Sigmoid colon (tissue), 7 donors: ENCODE measurements at places on chromosomes 6 and 20. TPM values are rescaled to one million over a fixed set of nuclear protein-coding genes. Genes with fewer than 3 reads are reported as not detected.

JARID2 gene
- total RNA-seq: 7.8 TPM

FOXA2 gene
- not detected for total RNA-seq

TAGAP gene
- total RNA-seq: 1.8 TPM

EYA2 gene
- 1.2 TPM for total RNA-seq

SIRPB2 gene
- 9.6 TPM for total RNA-seq

C6orf132 gene
- total RNA-seq: 3.3 TPM

DNA sequence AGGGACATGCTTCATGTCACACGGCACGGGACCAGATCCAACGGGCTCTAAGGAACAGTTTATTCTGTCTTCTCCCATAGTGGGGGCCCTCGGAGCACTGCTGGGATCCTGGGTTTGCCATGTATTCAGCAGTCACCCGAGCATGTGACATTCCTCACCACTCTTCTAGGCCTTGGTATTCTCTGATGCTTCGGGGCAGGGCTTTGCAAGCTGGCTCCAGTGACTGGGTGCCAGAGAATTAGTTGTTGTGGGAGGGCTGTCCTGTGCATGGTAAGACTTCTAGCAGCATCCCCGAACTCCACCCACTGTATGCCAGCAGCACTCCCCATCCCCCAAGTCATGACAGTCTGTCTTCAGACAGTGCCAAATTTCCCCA, 5.4 kb downstream of the CCN5 start:
- no peak for DNase-seq

DNA sequence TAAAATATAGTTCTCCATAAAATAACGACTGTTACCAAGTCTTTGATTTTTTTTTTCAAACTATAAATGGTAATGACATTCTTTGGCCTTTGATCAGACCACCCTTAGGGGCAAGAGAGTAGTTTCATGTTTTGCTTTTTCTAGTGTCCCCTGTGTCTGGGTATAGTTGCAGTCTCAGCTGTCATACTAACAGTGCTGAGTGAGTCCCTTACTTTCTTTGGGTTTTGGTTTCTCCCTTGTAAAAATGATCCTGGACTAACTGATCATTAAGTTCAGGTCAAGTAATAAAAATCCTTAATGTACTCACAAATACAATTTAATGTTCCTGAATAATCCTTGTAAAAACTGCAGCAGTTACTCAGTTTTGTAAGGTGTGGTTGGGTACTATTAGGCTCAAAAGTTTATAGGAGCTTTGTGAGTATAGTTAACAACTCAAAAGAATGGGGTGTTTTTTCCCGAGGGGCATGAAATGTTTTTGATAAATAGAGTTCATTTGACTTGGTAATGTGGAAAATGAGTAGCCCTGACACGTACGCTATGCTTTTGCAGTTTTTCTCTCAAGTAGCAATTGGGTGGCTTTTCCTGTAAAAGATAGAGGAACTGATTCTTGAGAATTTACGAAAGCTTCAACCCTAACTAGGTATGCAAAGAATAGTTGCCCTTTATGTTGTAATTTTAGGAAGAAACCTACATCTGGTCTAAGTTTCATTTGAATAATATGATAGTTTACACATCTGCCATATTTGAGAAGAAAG, 6.2 kb downstream of the PTPN1 start:
- no peak for DNase-seq

DNA sequence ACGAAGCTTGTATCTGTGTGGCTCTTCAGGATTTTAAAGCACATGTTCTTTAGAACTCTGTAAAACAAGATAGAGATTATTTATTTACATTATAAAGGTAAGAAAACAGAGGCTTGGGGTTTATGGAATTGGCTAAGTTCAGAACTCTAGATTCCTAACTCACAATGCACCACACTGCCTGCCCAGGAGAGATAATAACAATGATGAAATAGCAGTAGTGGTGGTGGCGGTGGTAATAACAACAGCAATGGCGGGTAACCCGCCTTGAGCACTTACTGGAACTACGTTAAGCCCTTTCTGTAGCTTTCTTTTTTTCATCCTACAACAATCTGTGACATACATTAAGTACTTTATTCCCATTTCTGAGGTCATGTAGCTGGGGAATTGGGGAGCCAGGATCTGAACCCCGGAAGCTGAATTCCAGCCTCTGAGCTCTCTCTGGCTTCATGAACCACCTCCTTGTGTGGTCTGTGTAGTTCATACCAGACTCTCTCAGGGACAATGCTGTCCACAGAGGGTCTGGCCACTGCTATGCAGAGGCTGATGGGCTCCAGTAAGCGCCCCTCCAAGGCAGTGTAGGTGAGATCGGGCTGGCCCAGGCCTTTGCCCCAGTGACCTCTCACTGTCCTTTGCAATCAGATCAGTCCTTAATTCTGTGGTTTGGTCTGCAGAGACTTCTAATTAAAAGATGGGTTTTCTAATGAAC, 260.9 kb downstream of the SLC24A3 start:
- no peak for DNase-seq

DNA sequence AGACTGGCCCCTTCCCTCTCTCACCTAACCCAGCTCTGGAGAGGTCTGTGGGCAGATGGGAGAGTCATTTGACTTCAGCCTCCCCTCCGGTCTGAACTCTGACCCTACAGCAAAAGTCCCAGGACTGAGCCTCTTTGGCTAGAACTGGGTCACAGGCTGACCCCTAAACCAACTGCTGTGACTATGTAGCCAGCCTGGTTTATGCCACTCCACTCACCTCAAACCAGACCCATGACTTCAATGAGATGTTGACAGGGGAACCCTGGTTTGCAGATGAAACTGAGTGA, 864 bp upstream of the OSBPL2 start:
- no peak for DNase-seq

GRCh38 chr20:12177657-12178293, 260.1 kb downstream of the BTBD3 start:
- DNase-seq: no peak

- peak; percentile 75 for DNase-seq
Observed at GRCh38 chr20:23048283-23049200, 930 bp downstream of the THBD start.

DNA sequence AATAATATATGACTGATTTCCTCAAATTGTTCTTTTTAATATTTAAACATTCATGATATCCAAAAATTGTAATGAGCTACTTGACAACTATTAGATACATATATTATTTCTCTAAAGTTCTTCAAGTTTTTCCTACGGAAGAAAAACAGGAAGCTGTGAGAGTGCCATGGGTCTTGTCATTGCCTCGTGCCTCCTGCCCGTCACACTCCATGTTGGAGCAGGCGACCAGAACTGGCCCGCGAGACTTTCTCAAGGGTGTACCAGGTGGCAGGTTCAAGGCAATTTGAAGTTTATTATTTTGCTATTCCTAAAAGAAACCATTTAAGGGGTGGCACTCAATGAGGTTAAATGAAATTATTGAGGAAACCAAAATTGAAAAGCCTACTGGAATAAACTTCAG, 337.2 kb downstream of the HACE1 start:
- DNase-seq: no peak

GRCh38 chr6:119340796-119341487, 8.6 kb downstream of the MAN1A1 start:
- DNase-seq: no peak

GRCh38 chr6:149445573-149445972, 39.2 kb downstream of the ZC3H12D start:
- no peak for DNase-seq

DNA sequence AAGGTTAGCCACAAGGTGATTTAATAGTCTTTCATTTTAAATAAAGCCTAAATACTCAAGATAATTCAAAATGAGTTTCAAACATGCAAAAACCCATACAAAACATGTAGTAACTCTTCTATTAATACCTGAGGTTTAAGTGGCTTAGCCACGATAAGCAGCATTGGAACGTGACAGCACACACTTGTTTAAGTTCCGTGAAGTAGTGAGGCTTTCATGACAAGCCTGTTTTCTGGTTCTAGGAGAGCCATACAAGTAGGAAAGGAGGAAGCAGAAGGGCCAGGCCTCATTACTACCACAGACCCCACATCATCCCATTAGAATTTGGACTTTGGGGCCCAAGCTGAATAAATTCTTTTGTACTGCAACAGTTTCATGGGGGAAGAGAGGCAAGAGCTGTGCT, 54.3 kb upstream of the PRND start:
- no peak for DNase-seq

GRCh38 chr20:46293084-46293483, 15.2 kb downstream of the CDH22 start:
- DNase-seq: no peak

DNA sequence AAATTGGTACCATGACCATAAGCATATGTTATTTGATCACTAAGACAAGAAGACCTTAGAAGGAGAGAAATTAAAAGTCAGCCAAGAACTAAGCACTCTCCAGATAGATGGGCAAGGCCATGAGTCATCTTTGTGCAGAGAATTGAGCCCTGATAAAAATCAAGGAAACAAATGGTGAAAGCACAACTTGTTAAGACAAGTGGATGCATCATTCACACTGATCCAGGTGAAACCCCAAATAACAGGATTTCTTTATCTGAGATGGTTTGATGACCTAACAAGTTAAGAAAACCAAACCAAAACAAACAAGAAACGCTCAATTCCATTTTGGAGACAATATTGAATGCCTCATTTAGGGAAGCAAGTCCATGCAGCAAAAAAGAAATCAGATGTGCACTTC, 121.6 kb downstream of the ADAT2 start:
- DNase-seq: no peak

DNA sequence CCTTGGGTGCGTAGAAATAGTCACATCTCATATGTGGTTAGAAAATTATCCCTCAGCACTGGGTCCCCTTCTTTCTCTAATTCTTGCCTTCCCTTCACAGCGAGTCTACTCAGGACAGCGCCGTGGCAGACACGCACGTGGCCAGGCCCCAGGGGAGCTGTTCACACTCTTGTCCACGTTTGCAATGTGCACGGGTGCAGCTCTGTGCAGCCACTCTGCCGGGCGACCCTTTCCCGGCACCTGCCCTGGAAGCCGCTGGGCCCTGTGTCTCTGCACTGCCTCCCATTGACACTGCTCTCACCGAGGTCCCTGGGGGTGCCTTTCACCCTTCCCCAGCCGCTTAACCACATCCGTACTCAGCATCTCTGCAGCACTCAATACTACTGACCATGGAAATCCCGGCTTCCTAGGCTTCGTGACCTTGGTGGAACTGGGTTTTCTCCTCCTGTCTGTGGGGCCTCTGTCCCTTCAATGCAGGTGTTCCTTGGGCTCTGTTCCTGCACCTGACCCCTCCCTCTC, 104.9 kb downstream of the DACT2 start:
- no peak for DNase-seq

- no peak for DNase-seq
Observed at GRCh38 chr6:25960734-25961133, 1.9 kb upstream of the TRIM38 start.

GRCh38 chr6:137651591-137652335, 157.6 kb upstream of the OLIG3 start:
- no peak for DNase-seq

DNA sequence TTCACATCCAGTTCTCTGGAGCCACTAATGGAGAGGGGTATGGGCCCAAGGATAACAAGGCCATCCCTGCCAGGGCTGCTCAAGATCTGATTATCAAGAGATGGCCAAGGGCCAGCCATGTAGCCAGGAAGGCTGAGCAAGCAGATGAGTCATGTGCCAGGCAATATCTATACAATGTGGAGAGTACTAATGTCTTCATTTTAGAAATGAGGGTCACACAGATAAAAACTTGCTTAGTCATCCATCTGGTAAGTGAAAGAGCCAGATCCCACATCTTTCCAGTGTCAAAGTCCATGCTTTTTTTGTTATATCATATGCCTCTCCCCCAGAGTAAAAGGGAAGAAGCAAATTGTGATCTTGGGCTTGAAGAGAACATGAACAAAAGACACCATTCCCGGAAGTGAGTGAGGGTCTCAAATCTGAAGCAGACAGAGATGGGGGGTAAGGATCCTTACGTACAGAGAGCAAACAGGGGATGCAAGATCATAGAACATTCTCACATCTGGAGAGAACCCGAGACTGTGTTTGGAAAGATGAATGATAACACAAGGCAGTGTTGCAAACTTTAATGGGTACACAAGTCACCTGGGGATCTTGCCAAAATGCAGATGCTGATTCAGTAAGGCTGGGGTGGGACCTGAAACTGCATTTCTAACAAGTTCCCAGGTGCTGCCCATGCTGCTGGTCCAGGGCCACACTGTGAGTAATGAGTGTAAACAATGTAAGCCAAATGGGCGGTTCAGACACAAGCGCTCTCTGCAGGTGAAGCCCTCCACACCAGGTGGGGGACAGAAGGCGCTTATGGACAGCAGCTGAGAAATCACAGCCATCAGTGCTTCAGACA, 20.0 kb upstream of the GSTA3 start:
- DNase-seq: no peak

GRCh38 chr6:34046617-34047016, 99.3 kb downstream of the GRM4 start:
- DNase-seq: no peak

GRCh38 chr6:132298344-132298949, 102.8 kb downstream of the MOXD1 start:
- no peak for DNase-seq

DNA sequence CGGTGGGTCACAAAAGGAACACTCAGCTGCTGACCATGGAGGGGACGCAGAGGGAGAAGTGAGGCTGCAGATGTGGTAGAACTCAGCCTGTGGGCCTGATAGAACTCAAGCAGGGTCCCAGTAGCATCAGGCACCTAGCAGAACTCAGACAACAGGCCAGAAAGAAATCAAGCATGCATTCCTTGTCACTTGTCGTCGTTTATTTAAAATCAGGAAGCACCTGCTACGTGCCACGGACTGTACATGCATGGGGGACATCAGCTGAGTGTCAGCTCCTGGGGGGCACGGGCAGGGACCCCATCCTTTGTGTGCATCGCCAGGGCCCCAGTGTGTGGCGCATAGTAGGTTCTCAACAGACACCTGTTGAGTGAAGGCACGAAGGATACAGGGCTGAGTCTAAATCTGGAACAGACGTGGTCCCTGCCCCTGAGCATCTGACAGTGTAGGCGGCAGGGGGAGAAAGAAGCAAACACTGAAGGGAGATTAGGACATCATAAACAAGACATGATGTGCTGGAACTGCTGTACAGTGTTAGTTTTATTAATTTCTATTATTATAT, 32.5 kb downstream of the UQCC2 start:
- no peak for DNase-seq

DNA sequence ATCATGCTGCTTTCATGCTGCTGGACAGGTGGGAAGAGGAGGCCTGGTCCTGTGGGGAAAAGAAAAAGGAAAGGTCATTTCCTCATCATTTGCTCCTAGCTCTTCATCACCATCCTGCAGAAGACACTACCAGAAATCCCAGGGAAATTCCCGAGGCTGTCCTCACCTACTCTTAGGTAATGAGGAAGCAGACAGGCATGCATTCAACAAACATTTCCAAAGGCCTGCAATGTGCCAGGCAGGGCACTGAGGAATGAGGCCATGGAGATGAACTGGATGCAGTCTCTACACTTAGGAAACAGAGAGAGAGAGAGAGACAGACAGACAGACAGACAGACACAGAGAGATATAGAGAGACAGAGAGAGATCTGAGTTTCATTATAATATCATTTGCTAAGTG, 83.0 kb upstream of the MRPS10 start:
- DNase-seq: no peak

GRCh38 chr6:36873115-36873514, 1.5 kb downstream of the PPIL1 start:
- no peak for DNase-seq

- DNase-seq: no peak
Observed at GRCh38 chr6:100618351-100618671, 153.6 kb upstream of the SIM1 start.

GRCh38 chr6:1817033-1817761, 207.5 kb downstream of the FOXC1 start:
- no peak for DNase-seq
